Progenitor cell of endocrine pancreas (in vitro differentiated cells): ENCODE measurements at places on chromosomes 1 and 21.

DNA sequence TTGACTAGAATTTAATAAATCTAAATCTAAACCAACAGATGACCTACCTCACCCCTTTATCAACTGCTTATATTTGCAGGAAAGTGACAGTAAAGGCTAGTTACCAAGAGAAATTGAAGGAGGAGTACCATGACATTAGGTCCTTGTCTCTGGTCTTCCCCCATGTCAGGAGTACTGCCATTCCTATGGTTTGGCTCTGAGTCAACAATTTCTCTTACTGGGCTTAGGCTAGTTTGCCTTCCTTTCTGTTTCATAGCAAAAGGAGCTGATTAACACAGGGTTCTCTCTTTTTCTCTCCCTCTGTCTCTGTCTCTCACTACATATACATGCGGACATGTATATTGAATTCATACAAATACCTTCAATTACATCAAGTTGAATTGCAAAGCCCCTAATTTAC lies 579.9 kb downstream of the DPYD start:
- DNase-seq, result no peak

DNA sequence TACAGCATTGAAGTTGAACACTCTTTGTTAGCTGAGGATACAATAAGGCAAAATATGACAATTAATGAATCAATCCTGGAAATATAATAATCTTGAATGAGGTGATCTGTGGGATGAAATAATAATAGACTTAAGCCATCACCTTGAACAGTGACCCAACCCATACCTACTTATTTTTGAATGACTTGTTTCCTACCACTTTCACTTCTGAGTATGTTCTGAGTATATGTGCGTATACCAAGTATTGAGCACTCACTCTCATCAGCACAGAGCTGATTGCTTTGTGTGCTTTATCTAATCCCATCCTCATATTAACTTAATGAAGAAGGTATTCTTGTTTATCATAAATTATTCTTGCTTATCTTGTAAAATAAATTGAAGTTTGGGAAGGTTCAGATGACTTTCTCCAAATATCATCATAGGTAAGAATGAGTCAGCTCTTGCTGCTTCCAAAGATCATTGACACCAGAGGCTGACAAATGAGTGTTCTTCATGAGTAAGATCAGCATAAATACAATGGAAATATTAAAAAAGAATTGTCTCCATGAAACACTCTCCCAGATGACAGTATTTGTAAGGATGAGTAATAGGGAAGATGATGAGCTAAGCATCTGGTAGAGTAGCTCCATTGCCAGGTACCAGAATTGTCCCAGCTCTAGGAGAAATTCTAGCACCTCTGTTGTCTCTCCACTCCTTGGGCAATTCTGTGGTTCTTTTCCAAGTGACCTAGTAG lies 198.1 kb upstream of the KIAA0040 start:
- no peak for DNase-seq

- peak; percentile 42 for DNase-seq
Measured at GRCh38 chr1:41241354-41241748, 755 bp downstream of the SCMH1 start.

DNA sequence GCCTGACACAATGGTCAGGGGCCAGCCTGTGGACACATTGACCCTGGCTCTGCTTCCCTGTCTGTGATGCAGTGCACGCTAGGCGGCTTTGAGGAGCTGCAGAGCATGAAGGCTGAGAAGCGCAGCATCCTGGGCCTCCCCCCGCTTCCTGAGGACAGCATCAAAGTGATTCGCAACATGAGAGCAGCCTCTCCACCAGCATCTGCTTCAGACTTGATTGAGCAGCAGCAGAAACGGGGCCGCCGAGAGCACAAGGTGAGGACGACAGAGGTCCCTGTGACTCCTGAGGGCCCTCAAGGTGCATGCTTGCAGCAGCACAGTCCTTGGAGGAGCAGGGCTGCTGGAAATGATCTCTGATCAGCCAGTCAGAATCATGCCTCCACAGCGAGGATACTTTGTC lies 8.6 kb downstream of the STRIP1 start:
- DNase-seq, result no peak

DNA sequence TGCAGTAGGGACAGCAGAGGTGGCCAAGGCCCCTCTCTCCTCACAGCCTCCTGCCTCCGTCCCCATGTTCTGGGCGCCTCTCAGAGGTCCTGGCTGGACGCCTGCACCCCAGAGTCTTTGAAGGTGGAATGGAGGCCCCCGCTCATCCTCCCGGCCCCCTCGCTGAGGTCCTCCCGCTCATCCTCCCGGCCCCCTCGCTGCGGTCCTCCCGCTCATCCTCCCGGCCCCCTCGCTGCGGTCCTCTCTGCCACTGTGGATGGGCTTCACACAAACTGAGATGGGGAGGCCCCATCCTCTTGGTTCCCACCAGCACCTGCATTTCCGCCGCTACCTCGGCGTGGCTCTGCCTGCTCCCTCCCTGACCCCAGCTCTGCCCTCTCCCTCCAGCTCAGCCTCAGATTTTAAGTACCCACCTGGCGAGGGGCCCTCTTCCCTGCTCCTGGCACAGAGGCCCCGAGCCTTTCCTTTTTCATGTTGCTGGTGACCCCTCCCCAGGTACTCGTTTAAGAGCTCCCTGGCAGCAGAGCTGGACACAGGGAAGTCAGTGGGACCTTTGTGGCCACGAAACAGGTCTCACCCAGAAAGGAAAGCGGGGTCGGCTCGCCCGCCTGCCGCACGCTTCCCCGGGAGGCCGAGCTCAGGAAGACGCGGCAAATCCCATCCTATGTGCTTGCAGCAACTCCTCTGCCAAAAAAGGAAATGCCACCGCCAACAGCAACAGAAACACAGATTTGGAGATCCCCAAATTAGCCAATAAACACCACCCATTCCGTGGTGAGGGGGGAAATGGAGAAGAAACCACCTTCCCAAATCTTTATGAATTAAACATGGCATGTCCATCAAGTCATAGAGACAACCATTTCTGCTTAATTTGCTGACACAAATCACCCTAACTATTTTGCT lies 143.7 kb downstream of the PRDM16 start:
- DNase-seq, result no peak

DNA sequence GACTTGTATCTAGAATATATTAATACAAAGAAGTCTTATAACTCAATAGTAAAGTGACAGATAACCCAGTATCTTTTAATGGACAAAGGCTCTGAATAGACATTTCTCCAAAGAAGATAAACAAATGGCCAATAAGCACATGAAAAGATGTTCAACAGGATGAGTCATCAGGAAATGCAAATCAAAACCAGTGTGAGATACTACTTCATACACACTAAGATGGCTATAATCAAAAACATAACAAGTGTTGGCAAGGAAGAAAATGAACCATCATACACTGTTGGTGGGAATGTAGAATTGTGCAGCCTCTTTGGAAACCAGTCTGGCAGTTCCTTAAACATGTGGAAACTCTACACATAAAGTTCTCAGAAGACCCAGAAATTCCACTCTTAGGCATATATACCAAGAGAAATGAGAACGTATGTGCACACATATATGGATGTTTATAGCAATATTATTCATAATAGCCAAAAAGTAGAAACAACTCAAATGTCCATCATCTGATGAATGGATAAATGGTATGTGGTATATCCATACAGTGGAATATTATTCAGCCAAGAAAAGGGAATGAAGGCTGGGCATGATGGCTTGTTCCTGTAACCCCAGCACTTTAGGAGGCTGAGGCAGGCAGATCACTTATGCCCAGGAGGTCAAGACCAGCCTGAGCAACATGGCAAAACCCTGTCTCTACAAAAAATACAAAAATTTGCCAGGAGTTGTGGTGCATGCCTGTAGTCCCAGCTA lies 9.9 kb upstream of the MPL start:
- no peak for DNase-seq

GRCh38 chr1:36231191-36231590 lies 6.9 kb downstream of the THRAP3 start:
- DNase-seq, result no peak

DNA sequence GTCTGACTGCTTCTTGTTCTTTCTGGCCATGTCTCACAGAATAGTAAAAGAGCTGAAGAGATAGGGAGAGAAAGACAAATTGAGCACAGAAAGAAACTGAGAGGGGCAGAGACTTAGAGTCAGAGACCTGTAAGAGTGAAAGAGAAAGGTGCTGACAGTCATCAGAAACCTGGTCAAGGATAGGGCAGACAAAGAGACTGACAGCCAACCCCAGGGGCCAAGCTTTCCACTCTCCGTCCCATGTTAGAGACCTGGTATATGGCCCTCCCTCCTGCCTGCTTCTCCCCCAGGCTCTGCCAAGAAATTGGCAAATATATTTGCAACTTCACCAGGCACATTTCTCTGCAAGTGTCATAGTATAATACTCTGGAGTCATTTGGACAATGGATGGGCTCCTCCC lies 64.6 kb downstream of the RHBG start:
- no peak for DNase-seq

DNA sequence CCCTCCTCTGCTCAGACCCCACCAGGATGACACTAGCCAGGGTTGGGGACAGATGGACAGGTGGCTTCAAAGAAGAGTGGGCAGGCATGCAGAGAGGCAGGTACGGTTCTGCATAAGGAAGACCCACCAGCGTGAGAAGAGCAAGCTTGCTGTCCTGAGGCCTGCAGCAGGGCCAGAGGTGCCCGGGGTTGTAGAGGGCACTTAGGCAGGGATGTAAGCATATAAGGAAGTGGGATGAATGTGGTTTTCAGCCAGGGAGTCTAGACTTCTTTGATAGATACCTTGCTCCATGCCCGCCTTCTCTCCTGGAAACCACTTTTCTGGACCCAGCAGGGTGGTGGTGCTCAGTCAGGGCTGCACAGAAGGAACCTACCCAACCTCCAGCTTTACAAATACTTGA lies 1.4 kb downstream of the TTC39A start:
- no peak for DNase-seq

GRCh38 chr1:203320591-203321272 lies 15.4 kb downstream of the BTG2 start:
- DNase-seq, result no peak

GRCh38 chr1:173476197-173476664 lies 904 bp upstream of the PRDX6 start:
- no peak for DNase-seq
